Cardiac muscle cell (in vitro differentiated cells and primary cell): ENCODE measurements at places on chromosomes 4 and X.
A peak's percentile ranks its signal among the peaks of the same experiment; 100 is the strongest.

DNA sequence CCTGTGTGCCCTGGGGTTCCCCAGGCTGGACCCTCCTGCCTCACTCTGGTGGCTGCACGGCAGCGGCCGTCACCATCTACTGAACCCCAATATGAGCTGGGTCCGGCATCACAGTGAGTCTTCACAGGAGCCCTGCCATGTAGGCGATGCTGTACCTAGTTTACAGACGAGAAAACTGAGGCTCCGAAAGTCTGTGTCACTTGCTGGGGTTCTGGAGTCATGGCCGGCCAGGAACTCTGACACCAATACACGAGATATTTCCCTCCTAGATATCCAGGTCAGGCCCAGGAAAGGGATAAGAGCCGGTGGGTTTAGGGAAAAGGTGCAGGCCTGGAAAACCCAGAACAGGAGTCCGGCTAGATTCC, 74.4 kb downstream of the HTRA3 start:
- no peak for DNase-seq

DNA sequence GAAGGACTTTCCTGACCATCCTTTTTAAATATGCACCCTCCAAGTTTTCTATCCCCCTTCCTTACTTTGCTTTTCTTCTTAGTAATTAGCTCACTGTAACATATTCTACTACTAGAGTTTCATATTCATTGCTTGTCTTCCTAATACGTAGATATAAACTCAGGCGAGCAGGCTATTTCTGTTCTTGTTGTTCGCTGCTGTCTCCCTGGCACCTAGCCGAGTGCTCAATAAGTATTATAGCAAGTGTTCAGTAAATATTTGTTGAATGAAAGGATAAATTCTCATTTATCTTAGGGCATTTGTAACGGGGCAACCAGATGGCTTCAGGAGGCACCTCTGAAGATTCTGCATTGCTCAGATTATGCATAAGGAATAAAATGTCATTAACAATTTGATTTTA, 6.8 kb upstream of the RHOH start:
- no peak for DNase-seq

DNA sequence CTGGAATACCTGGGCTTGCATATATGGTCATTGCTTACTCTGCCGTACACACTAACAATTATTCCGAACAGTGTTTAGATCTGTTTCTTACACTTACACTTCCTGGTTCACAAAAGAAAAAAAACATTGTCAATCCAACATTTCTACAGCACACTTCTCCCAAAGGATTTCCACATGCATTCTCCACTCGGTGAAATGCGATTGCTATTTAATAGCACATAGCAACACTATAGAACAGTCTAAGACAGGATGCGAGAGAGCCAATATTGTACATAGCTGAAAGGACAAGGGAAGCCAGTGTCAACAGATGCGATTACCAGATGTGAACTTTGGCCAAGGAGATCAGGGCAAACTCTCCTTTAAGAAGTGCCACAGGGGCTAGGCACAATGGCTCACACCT, 220.7 kb upstream of the GPC4 start:
- DNase-seq = no peak

- DNase-seq = no peak
Measured at GRCh38 chr4:10288830-10289537, 168.2 kb downstream of the ZNF518B start.

DNA sequence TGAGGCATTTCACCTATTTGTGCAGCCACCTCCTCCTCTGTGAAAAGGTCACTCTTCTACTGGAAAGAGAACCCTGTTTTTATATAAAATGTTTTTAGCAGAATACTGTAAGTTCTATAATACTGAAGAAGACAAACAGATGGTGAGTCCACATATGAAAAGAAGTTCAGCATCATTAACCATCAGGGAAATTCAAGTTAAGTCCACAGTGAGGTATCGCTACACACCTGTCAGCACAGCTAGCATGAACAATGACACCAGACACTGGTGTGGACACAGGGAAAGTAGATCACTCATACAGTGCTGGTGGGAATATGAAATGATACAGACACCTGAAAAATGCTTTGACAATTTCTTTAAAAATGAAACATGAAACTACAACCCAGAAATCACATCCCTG, 133.0 kb downstream of the MAD2L1 start:
- no peak for DNase-seq

GRCh38 chrX:101029665-101030064, 22.2 kb downstream of the TRMT2B start:
- DNase-seq = no peak

- peak; percentile 46 for DNase-seq
Measured at GRCh38 chrX:72466493-72466892, 106.2 kb downstream of the HDAC8 start.

- DNase-seq = no peak
Measured at GRCh38 chrX:44433556-44433955, 90.1 kb upstream of the EFHC2 start.

- DNase-seq = no peak
Measured at GRCh38 chr4:124753941-124754581, 41.5 kb upstream of the ANKRD50 start.

DNA sequence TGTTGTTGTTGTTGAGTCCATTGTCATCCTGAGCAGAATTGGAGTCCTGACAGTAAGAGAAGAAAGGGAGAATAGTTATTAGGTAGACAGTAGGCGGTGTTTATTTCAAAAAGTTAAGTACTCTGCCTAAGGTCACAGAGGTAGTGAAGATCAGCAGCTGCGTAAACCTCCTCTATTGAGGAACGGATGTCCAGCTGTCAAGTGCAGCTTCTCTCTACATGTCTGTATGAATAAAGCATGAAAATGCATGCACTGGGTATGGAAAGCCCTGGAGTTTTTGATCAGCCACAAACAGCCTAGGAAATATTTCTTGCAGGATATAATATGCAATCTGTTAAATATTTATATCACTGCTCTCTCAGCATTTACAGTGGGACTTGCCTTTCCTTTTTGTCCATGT, 109.4 kb upstream of the CBLL2 start:
- no peak for DNase-seq

DNA sequence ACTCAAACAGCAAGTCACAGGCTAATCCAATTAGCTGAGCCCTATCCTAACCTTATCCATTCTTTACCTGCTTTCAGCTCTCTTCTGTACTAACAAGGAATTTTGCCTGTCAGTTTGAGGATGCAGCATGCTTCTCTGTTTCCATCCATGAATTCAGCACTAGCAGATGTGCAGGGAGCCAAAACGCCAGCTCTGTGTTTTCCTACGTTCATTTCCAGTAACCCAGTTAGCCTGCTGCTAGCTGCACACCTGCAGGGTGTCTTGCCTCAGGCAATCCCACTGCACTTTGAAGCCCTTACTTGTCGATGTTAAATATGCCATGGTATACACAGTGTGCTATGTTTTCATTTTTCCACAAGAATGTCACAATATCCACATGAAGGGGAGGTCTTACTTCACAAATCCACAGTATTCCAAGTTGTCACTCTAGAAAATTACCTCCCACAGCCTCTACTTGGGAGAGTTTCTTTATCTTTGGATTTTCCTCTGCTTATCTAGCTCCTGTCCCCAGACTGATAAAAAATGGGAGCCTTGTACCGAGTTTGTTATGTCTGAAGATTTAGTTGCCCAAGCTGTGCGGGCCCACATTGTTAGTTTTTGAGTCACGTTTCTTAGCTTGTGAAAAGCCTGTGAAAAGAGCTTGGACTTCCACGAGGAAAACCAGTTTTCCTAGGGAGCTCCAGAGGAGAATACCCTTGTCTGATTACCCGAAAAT, 127.6 kb upstream of the HHIP start:
- DNase-seq = peak; percentile 71

DNA sequence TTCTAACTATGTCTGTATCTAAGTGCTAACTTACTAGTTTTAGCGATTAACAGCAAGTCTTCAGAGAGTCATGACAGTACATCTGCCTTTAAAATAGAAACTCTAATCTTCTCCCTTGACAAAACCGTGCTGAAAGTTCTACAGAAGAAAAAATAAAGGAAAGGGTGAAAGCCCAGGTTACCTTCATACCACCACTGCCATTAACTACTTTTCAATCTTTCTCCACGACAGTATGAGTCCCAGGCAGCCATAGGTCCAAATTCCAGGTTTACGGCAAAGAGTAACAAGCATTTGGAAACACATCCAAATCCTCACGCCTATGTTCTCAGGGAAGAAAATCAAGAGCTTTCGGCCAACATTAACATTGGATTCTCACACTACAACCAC, 12.4 kb upstream of the ZCCHC13 start:
- no peak for DNase-seq

GRCh38 chrX:130108647-130109428, 1.5 kb downstream of the ELF4 start:
- no peak for DNase-seq

GRCh38 chr4:147733716-147734344, 1.9 kb downstream of the ARHGAP10 start:
- peak; percentile 64 for DNase-seq

GRCh38 chr4:44017422-44017739, 431.2 kb downstream of the KCTD8 start:
- DNase-seq = no peak

DNA sequence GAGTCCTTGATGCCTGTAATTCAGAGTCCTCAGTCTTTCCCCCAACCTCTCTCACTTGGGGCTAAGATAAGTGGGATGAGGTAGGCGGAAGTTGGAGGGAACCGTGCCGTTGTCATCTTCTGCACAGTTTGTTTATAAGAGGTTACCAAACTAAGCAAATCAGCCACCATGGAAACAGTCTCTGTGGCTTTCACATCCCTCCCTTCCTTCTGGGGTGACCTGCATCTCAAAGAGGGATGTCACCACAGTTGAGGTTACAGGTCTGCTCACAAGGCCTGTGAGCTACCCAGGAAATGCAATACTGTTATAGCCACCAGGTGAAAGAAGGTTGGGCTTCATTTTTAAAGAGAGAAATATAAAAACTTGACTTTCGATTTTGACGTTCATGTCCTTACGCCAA, 26.3 kb downstream of the RTL5 start:
- DNase-seq = no peak

GRCh38 chr4:6747294-6748051, 31.5 kb downstream of the BLOC1S4 start:
- peak; percentile 33 for DNase-seq

GRCh38 chr4:177251237-177251636, 58.4 kb upstream of the NEIL3 start:
- no peak for DNase-seq

DNA sequence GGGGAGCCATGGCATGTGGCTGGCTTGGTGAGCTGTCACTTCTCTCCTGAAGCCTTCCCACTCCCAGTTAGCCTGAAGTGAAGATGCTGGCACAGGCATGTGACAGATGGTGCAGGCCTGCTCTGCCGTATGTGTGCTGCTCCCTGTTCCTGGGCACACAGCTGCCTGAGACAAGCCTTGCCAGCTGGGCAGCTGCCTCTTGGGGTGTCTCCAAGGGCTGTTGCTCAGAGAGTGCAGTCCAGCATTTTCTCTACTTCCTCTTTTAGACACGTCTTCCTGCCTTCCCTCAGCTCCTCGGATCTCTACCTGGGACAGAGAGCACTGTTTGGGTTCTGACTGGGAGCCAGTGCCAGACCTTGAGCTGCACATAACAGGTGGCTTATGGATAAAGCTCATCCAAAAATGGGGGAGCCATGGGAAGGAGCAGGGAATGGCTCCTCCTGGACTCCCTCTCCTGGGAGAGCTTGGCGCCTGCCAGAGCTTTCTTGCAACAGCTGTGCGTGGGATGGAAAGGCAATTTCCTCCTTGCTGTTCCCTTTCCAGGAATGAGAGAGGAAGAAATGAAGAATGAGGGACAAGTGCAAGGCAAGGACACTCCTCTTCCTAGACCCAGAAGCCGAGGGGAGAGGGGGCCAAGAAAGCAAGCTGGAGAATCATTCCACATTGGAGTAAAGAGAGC, 132.9 kb downstream of the MSL3 start:
- DNase-seq = peak; percentile 60

GRCh38 chrX:63506320-63506719, 155.2 kb upstream of the SPIN4 start:
- peak; percentile 28 for DNase-seq

- no peak for DNase-seq
Measured at GRCh38 chr4:36326476-36327029, 45.1 kb downstream of the DTHD1 start.

- peak; percentile 32 for DNase-seq
Measured at GRCh38 chrX:73944563-73944908, 359.4 kb upstream of the ZCCHC13 start.

GRCh38 chr4:148052448-148052847, 320.6 kb downstream of the ARHGAP10 start:
- DNase-seq = no peak

DNA sequence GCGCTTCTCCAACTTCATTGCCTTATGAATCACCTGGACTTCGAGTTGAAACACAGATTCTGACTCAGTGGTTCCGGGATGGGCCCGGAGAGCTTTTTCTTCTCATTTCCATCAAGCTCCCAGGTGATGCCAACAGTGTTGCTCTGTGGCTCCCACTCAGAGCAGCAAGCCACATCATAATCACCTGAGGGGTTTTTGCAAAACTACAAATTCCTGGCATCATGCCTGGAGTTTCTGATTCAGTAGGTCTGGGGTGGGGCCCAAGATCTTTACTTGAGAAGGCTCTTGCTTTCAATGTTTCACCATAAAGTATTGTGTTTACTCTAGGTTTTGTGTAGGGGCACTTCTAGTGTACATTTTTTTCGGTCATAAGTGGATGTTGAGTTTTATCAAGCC, 7.0 kb downstream of the MTM1 start:
- no peak for DNase-seq

DNA sequence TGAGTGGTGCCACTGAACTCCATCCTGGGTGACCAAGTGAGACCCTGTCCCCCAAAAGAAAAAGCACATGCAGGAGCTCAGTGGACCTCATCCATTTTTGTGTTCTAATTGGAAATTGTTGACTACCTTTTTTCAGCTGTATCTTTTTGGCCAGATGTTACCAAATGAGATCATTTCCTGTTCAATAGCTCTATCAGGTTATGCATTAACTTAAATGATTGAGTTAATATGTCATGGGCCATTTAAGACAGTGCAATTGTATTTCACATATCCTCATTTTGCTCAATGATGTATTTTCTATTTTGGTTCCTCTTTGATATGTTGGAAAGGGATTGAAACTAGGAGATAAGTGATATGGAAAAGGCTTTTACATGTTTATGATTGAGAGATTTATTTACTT, 26.2 kb upstream of the RHOH start:
- no peak for DNase-seq

DNA sequence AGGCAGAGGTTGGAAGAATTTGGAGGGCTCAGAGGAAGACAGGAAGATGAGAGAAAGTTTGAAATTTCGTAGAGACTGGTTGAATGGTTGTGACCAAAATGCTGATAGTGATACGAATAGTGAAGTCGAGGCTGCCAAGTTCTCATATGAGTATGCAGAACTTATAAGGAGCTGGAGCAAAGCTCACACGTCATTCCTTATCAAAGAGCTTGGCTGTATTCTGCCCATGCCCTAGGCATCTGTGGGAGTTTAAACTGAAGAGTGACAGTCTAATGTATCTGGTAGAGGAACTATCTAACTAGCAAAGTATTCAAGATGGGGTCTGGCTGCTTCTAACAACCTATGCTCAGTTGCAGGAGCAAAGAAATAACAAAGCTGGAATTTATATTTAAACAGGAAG, 102.1 kb downstream of the PCDH18 start:
- peak; percentile 63 for DNase-seq

DNA sequence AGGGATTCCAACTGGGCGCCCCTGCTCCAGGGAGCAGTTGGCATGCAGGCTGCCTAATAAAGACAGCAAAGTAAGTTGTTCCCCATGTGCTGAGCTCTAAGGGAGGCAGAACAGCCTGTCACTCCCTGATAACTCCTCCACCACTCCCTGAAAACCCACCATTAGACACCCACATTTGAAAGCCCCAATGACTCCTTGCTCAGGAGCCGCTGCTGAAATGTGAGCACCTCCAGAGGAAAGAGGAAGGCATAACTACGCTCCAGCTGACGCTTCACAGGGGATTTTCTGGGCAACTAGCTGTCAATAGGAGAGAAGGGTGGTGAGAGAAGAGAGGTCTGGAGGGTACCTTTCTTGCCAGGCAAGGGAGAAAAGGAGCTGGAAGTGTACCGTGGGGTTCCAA, 62.5 kb downstream of the NPY1R start:
- no peak for DNase-seq
